Vagina (tissue), 2 donors: ENCODE measurements at places on chromosomes 16 and 17. TPM values are rescaled to one million over a fixed set of nuclear protein-coding genes. Genes with fewer than 3 reads are reported as not detected.

DNA sequence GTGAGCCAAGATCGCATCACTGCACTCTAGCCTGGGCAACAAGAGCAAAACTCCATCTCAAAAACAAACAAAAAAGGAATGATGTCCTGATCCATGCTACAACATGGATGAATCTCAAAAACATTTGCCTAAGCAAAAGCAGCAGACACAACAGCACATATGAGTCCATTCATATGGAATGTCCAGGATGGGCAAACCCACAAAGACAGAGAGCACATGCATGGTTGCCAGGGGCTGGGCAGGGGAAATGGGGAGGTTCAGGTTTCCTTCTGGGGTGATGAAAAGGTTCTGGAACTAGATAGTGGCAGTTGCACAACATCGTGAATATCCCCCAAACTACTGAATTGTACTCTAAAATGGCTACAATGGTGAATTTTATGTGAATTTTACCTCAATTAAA, 35.3 kb upstream of the RAI1 start:
- no peak for DNase-seq

- no peak for DNase-seq
Measured at GRCh38 chr16:80902306-80903110, 98.1 kb upstream of the CDYL2 start.

GRCh38 chr16:13113741-13114140, 212.3 kb downstream of the SHISA9 start:
- DNase-seq = no peak

GRCh38 chr17:51640108-51640622, 379.8 kb downstream of the UTP18 start:
- DNase-seq = no peak

Gene FNDC8
- not detected for total RNA-seq
